ENCODE measurements at places on chromosomes 2 and 18. TPM values are rescaled to one million over a fixed set of nuclear protein-coding genes. Genes with fewer than 3 reads are reported as not detected.

Gene MREG
- 4.4 TPM for total RNA-seq

Gene MAB21L4
- 23.0 TPM for total RNA-seq

Gene WDR7
- total RNA-seq = 34.7 TPM

Gene ATOH8
- 15.7 TPM for total RNA-seq

Gene PLB1
- total RNA-seq = 2.4 TPM

Gene PJVK
- 2.8 TPM for total RNA-seq

Gene LYPD6
- total RNA-seq = 4.2 TPM

Gene B3GNT7
- total RNA-seq = 2.8 TPM

Gene TRIB2
- 44.8 TPM for total RNA-seq
